Renal cortex interstitium (tissue), 15 donors: ENCODE measurements at places on chromosomes 3 and 15.

GRCh38 chr3:112134335-112135124 is 1.5 kb upstream of the GCSAM start:
- DNase-seq = no peak

- DNase-seq = no peak
Observed at GRCh38 chr15:20348291-20348899, 193.2 kb downstream of the GOLGA6L6 start.

- no peak for DNase-seq
Observed at GRCh38 chr15:32685576-32685975, 32.2 kb upstream of the GREM1 start.

- DNase-seq = no peak
Observed at GRCh38 chr15:59205839-59206622, 612 bp upstream of the LDHAL6B start.

GRCh38 chr15:53013329-53013728 is 223.2 kb upstream of the ONECUT1 start:
- no peak for DNase-seq

DNA sequence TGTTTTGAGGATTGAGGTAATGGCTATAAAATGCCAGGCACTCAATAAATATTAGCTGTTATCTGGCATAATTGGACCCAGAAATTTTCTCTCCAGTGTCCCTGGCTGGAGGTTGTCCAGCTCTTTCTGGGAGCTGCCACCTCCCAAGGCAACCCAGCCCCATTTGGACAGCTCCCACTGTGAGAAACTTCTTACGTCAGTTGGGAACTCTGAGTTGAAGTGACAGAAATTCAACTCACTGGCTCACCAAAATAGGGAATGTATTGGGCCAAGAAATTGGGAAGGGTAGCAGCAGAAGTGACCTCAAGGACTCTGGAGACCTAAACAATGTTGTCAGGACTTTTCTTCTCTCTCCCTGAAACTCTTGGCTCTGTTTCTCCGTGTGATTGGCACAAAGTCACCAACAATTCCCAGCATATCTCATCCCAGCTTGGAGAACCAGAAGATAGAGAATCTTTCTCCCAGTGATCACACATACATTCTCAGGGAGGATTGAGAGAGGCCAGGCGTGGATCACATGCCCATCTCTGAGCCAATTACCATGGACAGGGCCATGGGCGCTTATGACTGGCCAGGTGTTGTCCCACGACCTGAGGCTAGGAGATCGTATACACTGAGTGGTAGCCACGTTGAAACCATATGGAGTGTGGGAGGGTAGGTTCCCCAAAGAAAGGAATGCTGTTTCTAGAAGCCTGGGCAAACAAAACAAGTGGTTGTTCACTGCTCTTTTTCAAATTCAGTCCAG is 22.5 kb upstream of the HCN4 start:
- no peak for DNase-seq

DNA sequence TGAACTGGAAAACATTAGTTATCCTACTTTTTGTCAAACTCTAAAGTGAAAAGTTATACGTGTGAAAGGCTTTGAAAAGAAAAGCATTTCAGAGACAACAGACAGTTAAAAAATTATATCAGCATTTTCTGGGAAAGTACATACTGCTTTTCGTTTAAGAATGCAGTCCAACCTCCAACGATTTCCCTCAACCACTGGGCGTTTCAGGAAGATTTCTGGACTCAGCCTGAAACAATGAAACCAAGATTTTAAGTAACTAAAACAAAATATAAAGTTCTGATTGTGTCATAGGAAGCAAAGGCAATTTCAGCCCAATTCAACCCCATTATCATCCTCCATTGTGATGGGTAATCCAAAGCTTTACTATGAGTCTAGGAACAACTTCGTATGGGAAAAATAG is 110.7 kb downstream of the PLD1 start:
- no peak for DNase-seq

DNA sequence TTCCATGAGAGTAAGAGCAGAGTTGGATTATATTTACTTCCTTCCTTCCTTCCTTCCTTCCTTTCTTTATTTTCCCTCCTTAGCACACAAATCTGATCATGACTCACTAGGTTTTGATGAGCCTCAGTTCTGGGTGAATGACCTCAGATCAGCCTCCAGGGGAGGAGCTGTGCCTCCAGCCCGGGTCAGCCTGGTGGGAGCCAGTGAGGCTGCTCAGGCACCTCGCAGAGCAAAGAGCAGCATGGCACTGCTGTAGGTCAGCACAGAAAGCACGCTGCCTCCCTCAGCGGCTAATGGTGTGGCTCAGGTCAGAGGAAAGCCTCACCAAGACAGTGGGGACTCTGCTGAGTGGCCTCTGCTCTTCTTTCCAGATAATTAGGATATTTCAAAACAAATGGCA is 108.5 kb downstream of the SYNPR start:
- no peak for DNase-seq

- DNase-seq = no peak
Observed at GRCh38 chr15:42131826-42132806, 24.3 kb downstream of the PLA2G4F start.

- DNase-seq = no peak
Observed at GRCh38 chr3:138359148-138359918, 11.0 kb downstream of the MRAS start.

DNA sequence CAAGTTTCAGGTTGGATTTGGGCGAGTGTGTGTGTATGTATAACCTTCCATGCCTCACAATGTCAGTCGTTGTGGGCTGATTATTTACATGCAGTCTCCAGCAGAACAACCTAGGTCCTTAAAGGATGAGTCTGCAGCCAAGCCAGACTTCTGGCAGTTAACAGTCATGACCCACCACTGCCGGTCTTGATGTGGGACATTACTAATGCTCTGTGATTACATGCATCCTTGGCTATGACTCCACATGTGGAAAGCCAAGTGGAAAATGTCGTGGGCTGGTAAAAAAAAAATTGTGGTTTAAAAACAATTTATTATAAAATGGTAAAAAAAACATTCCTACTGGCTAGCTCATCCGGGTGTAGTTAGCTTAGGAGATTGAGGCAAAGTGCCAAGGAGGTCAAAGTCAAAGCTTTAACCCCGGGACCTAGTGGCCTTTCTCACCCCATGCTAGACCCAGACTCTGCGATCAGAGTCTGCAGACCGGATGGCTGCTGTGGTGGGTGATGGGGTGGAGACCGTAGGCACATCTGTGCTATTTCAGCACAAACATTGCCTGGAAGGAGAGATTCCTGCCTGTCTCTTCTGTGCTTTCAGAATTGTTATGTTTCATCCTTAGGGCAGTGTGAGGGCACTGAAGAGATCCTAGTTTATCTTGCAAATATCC is 6.8 kb downstream of the RARRES1 start:
- DNase-seq = no peak

- no peak for DNase-seq
Observed at GRCh38 chr3:69746119-69746518, 6.9 kb downstream of the MITF start.

GRCh38 chr3:4752201-4753072 is 226.8 kb upstream of the BHLHE40 start:
- no peak for DNase-seq

DNA sequence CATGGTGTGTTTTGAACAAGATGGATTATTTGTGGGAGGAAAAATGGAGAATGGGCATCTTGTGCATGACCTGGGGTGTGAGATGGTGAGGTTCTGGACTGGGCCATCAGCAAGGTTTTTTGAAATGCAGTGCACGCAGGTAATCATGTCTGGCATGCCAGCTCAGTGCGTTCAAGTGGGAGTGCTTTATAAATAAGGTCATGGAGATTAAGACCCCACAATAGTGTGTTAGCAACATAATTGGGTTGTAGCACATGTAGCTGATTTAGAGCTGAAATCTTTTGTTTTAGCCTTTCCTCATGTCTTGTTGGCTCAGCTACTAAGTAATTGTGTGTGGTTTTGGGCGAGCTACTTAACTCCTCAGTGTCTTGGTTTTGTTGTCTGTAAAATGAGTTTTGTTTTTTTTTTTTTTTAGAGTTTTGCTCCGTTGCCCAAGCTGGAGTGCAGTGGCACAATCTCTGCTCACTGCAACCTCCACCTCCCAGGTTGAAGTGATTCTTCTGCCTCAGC is 3.9 kb upstream of the CACNA1D start:
- DNase-seq = no peak

GRCh38 chr15:77529394-77530159 is 103.1 kb downstream of the LINGO1 start:
- no peak for DNase-seq

- no peak for DNase-seq
Observed at GRCh38 chr3:108100906-108101660, 10.3 kb upstream of the CD47 start.

DNA sequence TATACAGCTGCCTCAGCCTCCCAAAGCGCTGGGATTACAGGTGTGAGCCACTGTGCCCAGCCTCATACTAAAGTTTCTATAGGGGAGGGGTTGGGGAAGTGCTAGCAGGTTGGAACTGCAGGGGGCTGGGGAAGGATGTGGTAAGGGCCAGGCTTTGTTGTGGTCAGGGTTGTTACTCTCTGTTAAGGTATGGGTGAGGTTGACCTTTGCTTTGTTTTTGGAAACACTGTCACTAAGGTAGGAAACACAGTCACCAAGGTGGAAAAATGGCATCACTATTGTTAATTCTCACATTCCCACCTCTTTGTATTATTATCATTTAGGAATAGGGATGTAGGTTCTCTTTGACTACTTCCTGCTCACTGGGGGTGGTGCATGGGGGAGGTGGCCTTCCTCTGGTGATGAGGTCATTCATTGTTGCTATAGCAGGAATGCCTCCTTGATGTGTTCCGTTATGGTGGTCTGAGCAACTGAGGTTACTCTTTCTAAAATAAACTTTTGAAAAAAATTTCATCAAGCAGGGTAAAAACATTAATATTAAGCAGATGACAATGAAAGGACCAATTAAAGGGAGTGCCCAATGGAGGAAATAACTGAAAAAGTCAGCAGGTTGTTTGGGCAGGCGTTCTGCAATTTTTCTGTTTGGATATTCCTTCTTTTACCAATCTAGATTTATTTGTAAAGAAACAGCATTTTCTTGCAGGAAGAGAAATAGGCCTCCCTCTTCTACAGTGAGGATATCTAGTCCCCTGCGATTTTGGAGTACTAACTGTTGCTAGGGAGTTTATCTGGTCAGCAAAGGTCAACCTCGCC is 150.5 kb downstream of the WDR76 start:
- DNase-seq = no peak

DNA sequence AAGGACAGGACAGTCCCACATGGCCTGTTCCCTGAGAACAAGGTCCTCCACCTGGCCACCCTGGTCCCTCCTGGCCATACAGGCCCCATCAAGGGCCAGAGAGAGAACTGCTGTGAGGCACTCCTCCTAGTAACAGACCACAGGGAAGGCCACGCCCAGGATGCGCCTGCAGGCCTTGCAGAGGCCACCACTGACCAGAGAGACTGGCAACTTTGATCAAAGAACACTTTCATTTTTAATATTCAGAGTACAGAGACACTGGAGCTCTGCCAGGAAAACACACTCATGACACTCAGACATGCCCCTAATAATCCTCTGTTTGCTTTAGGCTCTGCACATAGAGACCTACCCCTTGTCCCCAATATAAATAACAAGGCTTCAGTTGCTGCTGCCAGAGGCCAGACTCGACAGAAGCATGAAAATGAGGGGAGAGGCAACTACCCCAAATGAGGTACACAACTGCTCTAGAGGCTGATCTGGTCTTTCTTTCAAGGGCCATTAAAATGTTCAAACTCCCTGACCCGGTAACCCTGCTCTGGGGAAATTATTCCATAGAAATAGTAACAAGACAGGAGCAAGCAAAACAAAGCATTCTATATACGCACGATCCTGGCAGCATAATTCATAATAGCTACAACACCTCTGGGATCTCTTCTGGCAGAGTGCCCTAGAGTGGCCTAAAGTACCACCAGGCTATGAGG is 44.8 kb downstream of the CCDC12 start:
- no peak for DNase-seq

DNA sequence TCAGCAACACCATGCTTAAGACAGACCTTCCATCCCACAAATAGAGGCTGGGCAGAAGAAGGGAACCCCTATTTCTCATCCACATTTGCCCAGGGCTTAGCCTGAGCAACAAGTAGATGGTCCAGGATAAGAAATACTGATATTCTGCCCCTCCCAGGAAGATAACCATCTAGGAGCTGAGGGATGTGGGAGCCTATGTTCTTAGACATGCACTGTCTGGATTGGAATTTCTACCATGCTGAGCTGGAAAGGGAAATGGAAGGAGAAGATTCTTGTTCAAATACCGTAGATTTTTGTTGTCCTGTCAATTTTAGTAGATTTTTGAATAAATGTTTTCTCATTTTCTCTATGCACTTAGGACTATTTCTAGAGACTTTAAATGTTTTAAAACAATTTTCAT is 450.7 kb upstream of the SEMA6D start:
- no peak for DNase-seq

- DNase-seq = no peak
Observed at GRCh38 chr3:178078953-178079352, 457.3 kb upstream of the KCNMB2 start.
